ENCODE measurements at places on chromosomes 1 and 21.
A peak's percentile ranks its signal among the peaks of the same experiment; 100 is the strongest.

- DNase-seq, result no peak
Measured at GRCh38 chr1:147052143-147052542, 114.0 kb downstream of the NBPF12 start.

DNA sequence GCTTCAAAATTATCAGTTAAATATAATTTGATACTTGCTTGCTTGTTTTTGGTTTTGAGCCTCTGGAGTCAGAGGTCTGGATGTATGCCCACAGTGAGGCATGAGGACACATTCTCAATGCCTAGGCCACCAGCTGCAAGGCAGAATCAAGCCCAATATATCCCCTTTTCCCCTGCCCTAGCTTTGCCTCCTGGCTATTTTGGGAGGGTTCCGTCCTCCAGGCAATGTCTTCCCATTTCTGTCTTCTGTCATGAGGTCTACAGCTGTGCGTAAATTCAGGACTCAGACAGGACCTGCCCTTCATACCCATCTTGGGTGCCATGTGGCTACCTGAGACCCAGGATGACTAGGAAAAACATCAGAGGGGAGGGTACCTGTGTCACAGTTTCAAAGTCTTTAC is 19.2 kb downstream of the NRDC start:
- DNase-seq, result no peak

- DNase-seq, result no peak
Measured at GRCh38 chr1:16450863-16451481, 10.4 kb downstream of the NECAP2 start.

DNA sequence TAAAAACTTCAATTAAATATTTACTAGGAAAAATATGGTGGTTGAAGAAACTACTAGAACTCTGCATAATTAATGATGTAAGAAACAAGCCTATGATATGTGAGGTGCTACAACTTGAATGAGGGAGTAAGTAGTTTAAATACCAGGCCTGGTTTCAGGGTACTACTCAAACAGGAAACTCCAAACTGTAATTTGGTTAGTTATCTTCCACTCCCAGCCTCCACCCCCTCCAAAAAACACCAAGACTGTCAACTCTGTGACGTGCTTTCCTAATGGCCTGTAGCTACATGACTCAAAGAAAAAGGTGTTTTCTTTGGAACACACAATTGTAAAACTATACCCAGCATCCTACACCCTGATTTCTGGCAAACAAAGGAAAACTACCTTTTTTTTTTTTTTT is 55.9 kb upstream of the RCC1 start:
- DNase-seq, result no peak

GRCh38 chr1:1627829-1628753 is 3.9 kb upstream of the MMP23B start:
- no peak for DNase-seq

DNA sequence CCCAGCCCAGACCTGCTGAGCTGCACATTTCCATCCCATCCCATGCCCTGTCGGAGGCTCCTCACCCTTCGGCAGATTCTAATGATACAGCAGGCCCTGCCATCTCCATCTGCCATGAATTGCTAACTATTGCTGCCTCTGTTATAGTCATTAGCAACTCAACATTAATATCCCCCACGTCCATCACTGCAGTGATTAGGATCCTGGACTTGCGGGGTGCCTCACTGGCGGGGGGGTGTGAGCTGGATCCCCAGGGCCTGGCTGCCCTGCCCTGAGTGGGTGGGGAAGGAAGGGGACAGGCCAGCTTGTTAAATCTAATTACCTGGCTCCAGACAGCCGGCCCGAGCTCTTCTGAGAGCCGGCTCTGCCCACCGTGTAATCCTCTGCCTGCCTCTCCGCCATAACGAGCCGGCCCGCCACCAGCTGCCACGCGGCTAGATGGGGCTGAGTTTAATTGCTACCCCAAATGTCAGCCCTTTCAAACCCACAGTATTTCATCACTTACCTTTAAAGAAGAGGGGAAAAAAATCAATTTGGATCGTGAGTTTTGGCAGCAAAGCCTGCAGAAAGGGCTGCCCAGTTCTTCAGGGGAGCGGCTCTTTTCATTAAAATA is 227.3 kb upstream of the CSF3R start:
- no peak for DNase-seq

GRCh38 chr1:78854556-78854955 is 152.0 kb downstream of the ADGRL4 start:
- DNase-seq, result no peak

- no peak for DNase-seq
Measured at GRCh38 chr1:44507490-44508396, 102.7 kb downstream of the RNF220 start.

DNA sequence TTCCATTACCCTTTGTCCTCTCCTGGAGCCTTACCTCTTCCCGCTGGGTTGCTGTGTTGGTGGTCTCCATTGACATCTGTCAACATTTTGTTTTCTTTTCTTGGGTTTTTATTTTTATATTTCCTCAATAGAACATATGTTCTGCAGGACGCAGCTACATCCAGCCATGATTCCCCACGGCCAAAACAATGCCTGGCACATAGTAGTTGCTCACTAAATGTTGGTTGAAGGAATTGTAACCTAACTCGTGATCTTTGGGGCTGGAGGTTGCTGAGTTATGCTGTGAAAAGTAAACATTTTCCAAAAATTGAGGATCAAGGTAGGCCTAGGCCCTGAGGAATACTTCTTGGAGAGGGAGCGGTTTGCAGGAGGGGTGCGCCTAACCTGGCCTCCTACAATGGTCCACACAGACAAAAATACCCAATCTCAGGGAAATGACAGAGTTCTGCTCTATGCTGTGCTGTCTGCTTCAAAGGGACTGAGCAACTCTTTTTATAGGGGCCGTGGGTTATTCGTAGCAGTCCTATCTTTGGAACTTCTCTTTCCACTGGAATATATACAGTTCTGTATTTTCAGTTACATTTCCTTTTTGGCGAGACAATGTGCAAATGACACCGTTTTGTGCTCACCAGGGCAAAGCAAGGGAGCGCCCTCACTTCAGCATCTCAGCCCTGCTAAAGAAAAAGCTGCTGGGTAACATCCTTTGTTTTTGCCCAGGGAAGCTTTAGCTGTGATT is 1.4 kb downstream of the PDPN start:
- no peak for DNase-seq

- no peak for DNase-seq
Measured at GRCh38 chr1:205488074-205488723, 16.3 kb upstream of the CDK18 start.

DNA sequence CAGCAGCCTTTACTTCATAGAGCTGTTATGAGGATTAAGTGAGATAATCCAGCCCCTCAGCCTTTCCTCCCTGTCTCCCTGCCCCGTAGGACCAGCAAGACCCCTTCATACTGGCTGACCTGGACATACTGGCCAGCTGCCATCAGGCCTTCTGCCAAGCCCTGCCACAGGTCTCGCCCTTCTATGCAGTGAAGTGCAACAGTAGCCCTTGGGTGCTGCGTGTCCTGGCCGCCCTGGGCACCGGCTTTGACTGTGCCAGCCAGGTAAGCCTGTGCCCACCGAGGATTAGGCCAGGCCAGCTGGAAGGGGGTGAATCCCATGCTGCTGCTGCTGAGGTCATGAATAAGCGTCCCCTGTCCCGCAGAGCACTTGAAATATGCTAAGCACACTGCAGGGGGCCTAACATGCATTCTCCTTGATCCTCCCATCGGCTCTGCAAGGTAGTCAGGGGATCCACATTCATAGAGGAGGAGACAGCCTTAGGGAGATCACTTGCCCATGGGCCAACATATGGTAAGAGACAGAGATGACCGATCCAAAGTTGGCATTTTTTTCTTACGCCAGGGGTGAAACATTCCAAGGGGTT is 73.3 kb upstream of the TINAGL1 start:
- no peak for DNase-seq

- no peak for DNase-seq
Measured at GRCh38 chr1:233016798-233017197, 66.4 kb downstream of the NTPCR start.

DNA sequence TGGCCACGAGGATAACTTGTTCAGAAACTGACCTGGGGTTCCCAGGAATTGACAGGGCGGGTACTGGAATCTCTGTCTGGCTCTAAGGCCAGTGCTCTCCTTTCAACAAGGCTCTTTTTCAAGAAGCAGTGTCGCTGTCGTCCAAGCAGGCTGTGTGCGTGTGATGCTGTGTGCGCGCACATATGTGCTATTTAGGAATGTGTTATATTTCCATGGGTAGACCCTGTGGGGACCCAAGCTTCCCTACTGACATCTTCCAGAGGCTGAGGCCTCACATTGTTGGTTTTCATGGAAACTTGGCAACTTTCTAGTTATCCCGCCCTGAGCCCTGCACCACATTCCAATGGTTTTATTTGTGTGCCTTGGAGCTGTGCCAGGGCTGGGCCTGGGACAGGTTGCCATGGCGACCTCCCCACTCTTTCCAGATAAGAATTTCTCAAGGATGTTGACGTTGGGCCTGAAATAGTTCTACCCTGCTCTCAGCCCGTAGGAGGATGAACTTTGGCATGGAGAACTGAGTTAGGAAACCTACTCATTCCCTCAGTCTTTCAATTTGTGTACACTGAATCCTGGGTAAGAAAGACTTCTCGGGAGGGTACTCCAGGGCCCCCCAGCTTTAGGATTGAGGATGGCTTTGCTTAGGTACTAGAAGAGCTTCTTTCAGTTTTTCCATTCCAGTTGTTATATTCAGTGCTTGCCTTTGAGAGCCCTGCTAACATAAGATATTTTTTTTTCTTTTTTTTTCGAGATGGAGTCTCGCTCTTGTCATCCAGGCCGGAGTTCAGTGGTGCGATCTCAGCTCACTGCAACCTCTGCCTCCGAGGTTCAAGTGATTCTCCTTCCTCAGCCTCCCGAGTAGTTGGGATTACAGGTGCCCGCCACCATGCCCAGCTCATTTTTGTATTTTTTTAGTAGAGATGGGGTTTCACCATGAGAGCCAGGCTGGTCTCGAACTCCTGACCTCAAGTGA is 38.8 kb upstream of the SRSF10 start:
- DNase-seq, result peak; percentile 97

DNA sequence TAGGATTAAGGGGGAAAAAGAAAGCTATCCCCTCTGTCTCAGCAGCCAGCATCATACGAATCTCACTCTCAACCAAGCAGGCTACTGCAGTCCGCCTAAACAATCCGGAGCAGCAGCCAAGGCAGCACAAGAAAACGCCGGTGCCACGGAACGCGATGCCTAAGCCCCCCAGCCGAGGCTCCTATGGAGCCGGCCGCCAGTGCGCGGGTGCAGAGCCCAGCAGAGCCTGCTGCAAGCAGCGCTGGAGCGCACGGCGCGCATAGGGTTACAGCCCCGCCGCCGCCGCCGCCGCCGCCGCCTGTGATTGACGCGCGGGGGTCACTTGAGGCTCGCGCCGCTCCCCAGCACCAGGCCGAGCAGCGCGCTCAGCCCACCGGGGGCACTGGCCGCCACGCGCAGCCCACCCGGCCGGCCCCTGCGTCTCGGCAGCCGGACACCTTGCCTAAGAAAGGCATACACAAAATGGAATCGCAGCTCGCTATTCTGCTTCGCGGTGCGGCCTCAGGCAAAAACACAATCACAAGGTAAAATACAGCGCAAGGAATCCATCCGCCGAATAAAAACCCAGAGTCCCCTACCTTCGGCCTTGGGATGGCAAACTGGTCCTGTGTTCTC is 780 bp downstream of the HIVEP3 start:
- no peak for DNase-seq

GRCh38 chr1:17281775-17282181 is 26.2 kb upstream of the PADI4 start:
- DNase-seq, result no peak

GRCh38 chr1:158122833-158123388 is 57.8 kb upstream of the CD1D start:
- DNase-seq, result no peak

- DNase-seq, result no peak
Measured at GRCh38 chr1:7616953-7617352, 154.1 kb upstream of the VAMP3 start.

DNA sequence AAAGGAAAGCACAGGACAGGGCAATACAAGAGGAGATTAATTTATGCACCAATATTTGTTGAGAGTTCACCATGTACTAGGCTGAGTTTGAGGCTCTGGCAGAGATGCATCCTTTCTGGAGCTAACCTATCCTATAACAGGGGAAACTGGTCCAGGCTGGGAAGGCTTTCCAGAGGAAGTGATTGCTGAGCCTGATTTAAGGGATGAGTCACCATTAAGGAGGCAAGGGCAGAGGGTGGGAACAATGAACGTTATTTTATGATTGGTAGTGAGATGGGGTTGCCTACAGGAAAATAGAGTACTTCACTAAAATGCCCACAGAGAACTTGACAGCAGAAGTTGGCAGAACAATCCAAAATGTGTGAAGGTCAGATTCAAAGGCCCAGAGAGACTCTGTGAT is 141.4 kb downstream of the PLPP3 start:
- DNase-seq, result no peak

DNA sequence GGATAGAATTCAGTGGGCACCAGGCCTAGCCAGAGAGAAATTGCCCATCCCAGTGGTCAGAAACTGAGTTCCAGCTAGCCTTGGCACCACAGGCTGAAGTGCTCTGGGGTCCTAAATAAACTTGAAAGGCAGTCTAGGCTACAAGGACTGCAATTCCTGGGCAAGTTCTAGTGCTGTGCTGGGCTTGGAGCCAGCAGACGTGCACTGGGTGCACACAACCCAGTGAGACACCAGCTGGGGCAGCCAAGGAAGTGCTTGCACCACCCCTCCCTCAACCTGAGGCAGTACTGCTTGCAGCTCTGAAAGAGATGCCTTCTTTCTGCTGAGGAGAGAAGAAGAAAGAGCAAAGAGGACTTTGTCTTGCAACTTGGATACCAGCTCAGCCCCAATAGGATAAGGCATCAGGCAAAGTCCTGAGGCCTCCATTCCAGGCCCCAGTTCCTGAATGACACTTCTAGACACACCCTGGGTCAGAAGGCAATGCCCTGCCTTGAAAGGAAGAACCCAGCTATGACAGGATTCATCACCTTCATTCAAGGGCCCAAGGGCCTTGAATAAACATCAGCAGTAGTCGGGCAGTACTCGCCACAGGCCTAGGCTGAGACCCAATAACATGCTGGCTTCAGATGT is 55.1 kb downstream of the OVGP1 start:
- DNase-seq, result no peak

DNA sequence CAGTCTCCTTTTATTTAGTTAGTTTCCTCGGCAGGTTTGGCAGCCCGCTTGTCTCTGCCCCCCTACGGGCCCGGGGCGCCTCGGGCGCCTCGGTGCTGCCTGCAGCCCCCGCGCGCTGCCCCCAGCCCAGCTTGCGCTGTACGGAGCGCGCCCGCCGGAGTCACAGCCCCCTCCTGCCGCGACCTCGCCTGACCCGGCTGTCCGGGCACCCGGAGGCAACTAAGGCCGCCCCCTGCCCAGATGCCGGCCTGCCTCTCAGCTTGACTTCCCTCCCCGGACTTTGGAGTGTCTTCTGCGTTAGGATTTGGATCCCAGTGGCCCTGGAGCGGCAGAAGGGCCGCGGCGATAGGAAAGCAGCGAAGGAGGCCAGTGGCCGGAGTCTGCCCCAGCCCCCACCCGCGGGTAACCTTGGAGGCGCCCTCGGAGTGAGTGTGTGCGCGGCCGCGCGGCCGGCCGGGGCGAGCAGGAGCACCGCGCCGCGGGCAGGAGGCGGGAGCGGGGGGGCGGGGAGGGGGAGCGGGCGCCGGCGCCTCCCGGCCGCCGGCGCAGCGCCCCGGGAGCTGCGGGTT is 7.6 kb downstream of the CDKN2C start:
- DNase-seq, result no peak
